Central memory CD4-positive, alpha-beta T cell (primary cell): ENCODE measurements at places on chromosomes 2 and 18.

- no peak for DNase-seq
These were observed 32.6 kb downstream of the HJURP start for GRCh38 chr2:233821709-233822100.

DNA sequence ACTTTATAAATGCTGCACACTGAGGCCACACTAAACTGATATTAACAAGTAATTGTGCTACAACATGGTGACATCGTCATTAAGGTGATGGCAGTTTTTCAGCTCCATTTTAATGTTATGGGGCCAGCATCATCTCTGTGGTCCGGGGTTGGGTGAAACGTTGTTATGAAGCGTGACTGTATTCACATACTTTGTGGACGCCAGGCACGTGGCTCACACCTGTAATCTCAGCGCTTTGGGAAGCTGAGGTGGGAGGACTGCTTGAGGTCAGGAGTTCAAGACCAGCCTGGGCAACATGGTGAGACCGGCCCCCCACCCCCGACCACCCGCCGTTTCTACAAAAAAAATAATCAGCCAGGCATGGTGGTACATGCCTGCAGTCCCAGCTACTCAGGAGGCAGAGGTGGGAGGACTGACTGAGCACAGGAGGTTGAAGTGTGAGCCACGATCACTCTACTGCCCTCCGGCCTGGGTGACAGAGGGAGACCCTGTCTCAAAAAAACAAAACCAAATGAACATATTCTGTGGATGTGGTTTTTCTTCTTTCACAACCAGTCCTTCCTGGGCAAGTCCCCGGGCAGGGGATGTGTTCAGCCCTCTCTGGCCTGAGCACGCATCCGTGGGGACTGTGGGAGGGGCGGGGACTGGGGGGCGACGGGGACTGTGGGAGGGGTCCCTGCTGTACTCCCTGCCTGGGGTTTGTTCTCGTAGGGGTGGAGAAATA is 12.9 kb upstream of the GAL3ST2 start:
- DNase-seq = peak; percentile 31

GRCh38 chr2:210541290-210541902 is 15.0 kb upstream of the CPS1 start:
- DNase-seq = no peak

DNA sequence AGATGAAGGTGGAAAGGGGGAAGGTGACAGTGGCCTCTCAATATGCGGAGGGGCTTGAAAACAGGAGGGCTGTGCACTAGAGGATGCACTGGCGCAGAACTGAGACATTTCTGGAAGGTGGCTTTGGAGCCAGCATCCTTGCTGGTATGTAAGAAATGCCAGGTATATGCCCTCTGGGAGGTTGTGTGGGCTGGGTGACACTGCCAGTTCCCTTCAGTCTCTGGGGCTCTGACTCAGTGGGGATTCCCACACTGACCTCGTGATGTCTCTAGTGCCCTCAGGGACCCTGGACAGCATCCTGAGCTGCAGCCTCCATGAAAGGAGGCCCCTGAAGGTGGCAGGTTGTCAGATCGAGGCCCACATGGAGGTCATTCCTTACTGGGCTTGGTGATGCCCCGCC is 74.0 kb downstream of the AGAP1 start:
- no peak for DNase-seq

- no peak for DNase-seq
These were observed 479.5 kb downstream of the ARHGAP15 start for GRCh38 chr2:143608758-143609157.

DNA sequence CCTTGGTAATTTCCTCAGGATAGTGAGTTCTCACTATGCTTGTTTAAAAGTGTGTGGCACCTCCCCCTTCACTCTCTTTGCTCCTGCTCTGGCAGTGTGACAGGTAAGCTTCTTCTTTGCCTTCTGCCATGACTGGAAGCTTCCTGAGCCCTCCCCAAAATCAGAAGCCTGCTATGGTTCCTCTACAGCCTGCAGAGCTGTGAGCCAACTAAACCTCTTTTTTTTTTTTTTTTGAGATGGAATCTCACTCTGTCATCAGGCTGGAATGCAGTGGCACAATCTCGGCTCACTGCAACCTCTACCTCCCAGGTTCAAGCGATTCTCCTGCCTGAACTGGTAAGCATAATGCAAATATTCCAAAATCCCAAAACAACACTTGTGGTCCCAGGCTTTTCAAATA is 80.0 kb downstream of the SOWAHC start:
- no peak for DNase-seq

DNA sequence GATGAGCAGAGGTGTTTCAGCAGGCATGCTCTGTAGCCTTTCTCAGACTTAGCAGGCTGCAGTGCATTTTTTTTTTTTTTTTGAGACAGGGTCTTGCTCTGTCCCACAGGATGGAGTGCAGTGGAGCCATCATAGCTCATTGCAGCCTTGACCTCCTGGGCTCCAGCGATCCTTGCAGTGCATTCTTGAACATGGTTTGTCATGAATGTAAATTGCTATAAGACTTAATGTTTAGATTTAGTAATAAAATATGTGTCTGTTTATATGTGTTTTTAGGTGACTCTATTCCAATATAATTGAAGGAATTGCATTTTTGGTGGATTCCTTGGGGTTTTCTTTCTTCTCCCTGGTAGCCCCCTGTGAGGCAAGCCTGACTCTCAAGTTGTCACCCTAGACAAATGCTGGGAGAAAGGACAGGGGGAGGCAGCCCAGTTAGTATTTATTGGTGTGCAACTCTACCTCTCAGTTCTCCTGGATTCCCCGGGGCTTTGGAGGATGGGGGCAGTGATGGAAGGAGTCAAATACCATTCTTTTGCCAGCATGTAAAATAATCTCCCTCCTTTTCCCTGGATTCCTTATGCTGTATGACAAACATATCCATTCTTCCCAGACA is 22.7 kb downstream of the LYPD6B start:
- DNase-seq = no peak

DNA sequence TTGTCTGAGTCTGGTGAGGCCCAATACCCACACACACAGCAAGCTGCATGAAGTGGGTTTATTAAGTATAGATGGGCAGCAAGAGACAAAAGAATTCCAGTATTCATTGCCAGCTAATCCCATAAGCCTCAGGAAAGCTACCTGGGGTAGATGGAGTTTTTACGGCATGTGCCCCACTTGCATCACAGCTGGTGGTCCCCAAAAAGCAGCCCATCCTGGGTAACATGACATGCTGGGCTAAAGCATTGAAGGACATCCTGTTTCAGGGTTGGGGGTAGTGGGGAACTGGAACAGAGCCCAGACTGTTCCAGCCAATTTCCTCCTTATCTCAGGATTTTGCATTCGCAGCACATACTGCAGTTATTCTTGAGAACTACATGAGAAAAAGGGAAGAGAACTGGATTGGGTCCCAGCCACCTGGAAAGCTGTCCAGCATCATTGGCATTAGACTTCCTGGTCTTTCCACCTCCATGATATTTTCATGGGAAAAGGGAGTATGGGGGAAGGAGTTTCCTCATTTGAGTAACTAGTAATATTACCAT is 240.1 kb upstream of the MMADHC start:
- no peak for DNase-seq

GRCh38 chr2:35803126-35803525 is 552.5 kb upstream of the CRIM1 start:
- no peak for DNase-seq

DNA sequence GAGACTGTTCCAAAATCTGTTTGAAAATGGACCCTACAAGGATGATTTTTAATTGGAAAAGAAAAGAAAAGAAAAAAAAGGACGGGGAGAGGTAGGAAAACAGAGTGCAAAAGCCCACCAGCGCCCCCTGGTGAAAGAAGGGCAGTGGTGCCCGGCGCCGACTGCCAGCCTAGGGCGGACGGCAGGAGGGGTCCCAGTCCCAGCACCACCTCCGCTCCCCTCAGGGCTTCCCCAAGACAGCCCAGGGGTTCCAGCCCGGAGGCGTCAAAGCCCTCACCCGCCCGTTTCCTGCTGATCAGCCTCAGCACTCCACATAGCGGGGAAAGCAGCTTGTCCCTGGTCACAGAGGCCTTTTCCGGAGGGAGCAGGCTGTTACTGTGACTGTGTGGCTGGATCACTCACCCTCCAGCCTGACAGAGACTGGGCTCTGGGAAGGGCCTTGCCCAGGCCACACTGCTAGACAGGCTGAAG is 213.9 kb downstream of the TFCP2L1 start:
- no peak for DNase-seq

GRCh38 chr2:142220239-142220638 is 89.4 kb upstream of the LRP1B start:
- no peak for DNase-seq

DNA sequence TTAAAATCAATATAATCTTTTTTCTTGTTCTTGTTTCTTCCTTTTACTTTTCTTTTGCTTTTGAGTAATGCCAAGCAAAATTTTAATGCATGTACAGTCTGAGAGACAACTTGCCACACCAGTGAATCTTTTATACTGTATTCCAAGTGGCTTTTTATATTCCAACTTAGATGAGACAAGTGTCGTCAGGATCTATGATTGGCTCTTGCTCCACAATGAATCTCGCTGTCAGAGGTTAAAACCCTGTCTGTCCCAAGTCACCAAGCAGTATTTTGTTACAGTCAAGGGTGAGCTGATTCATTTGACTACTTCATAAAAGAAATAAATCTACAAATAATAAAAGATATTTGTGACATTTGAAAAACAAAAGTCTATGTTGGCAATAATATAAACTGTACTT is at the start of gene MSTN:
MSTN (minus strand) TSS at position 129 of the 400 bp plus-strand sequence. CDS start 133 bp downstream, outside the sequence.
- DNase-seq = no peak

- no peak for DNase-seq
These were observed 687.8 kb downstream of the TDRD15 start for GRCh38 chr2:21811541-21811940.

- peak; percentile 21 for DNase-seq
These were observed 35.8 kb upstream of the AFF3 start for GRCh38 chr2:100178085-100178788.

- DNase-seq = no peak
These were observed 154.7 kb upstream of the RMP24 start for GRCh38 chr18:35817604-35818352.

- peak; percentile 68 for DNase-seq
These were observed at the start of gene SPRED2 for GRCh38 chr2:65432227-65433190. TSS of gene SPRED2 (minus strand) at chr2:65432599. CDS start at chr2:65431987, 612 bp downstream.

DNA sequence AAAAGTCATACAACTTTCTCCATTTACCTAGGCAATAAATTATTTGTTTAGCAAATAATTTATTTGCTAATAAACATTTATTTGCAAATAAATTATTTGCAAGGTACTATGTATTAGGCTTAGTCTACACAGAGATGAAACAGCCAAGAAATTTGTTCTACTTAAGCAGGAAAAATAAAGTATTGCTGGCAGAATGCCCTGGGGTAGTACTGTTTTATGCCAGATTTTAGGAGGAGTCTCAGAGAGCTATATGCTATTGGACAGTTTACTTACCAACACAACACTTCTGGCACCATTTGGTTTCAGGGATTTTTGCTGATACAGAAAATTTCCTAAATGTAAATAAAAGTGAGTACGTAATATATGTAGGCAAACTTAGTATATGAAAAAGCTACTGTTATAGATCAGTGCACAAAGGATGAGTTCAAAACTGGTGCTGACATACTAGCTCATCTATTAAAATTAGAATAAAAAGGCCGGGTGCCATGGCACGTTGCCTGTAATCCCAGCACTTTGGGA is 23.2 kb upstream of the CDKL4 start:
- DNase-seq = no peak

GRCh38 chr18:40366521-40366920 is 1588.5 kb upstream of the PIK3C3 start:
- DNase-seq = no peak

- DNase-seq = no peak
These were observed 4.3 kb upstream of the TRPM8 start for GRCh38 chr2:233912691-233913423.

DNA sequence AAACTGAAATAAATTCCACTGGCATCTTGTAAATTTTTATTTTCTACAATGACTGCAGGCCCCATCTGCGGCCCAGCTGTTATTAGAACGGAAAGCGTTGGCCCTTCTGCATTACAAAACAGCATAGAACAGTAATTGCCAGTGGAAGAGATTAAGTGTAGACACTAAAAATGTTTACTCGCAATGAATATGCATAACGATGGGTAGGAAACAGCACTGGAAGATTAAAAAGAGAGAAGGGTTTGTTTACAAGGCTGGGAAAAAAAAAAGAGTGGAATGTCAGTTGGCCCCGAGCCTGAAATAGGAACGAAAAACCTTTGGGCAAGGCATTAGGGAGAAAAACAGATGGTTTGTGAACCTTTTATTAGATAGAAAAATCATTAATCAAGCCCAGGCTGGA is 275.9 kb upstream of the TCF4 start:
- DNase-seq = no peak

DNA sequence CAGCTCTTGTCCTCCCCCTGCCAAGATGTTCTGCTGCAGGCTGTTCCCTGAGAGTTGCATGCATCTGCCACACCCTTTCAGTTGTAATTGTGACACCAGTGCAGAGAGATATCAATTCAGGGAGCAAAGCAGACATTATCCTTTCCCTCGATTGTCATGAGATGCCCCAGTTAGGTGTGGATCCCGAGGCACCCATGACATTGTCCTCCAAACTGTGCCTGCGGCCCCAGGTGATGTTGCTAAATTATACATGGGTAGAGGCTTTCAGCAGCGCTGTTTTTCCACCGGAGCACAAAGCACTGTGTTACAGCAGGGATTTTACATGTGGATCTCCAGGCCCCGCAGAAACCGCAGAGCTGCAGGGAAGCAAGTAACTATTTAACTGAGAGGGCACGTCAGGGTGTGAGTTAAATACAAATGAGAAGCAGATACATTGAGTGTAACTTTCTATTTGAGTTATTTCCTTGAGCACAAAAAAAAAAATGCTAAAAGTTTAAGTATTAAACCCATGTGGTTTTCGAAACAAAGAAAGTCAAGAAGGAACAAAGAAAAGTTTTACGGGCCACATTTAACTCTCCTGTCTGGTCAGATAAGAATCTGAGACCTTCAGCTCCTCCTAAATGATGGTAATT is 90.3 kb upstream of the BCL2L11 start:
- no peak for DNase-seq

DNA sequence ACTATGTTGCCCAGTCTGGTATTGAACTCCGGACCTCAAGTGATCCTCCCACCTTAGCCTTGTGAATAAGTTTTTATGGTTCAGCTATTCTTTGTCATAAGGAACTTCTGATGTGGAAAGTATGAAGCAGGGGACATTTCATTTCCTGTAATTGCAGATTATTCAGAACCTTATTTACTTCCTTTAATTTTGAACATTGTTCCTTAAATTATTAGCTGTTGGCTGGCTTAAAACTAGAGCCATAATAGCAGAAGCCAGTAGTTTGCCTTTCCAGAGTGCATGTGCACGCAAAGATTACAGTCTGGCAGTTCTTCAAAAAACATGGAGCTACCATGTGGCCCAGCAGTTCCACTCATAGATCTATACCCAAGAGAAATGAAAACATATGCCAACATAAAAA is 53.1 kb downstream of the PMS1 start:
- no peak for DNase-seq

GRCh38 chr18:36833120-36833519 is 4.2 kb downstream of the KIAA1328 start:
- no peak for DNase-seq

- DNase-seq = no peak
These were observed 107.9 kb upstream of the CDH20 start for GRCh38 chr18:61225336-61225735.

DNA sequence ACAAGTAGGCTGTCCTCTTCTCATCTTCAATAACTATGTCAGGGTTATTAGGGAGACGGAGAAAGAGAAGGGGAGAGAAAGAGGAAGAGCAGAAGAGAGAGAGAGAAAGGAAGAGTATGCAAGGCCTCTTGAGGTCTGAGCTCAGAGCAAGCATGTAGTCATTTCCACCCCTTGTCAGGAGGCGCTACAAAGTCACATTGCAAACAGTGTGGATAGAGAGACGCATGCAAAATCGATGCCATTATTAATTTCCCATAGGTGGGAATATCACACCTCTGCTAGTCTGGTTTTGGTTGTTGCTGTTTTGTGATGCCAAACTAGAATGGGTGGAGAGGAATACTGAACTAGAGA is 24.2 kb upstream of the SERPINE2 start:
- no peak for DNase-seq

- DNase-seq = no peak
These were observed 185.4 kb upstream of the REV1 start for GRCh38 chr2:99675130-99675661.
